ENCODE measurements at places on chromosomes 7 and 10. TPM values are rescaled to one million over a fixed set of nuclear protein-coding genes. Genes with fewer than 3 reads are reported as not detected.

The TDRD1 gene
- 0.38 TPM for total RNA-seq

The LLCFC1 gene
- not detected for total RNA-seq

The WEE2 gene
- not detected for total RNA-seq

The FOXP2 gene
- not detected for total RNA-seq

The TAS2R41 gene
- total RNA-seq: 0.28 TPM

DNA sequence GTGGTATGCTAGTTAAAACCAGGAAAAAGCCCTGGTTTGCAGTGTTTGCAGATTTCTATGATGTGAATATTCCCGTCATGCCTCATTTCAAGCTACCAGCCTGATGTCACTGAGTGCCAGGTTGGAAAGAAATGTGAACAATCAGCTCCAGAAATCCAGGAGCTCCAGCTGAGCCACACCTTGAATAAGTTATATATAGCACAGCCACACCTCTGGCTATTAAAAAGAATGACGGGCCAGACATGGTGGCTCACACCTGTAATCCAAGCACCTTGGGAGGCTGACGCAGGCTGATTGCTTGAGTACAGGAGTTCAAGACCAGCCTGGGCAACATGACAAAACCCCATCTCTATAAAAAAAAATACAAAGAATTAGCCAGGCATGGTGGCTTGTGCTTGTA lies 18.7 kb upstream of the SLF2 start:
- no peak for DNase-seq

GRCh38 chr7:156656598-156656997 lies 16.0 kb downstream of the RNF32 start:
- no peak for DNase-seq

DNA sequence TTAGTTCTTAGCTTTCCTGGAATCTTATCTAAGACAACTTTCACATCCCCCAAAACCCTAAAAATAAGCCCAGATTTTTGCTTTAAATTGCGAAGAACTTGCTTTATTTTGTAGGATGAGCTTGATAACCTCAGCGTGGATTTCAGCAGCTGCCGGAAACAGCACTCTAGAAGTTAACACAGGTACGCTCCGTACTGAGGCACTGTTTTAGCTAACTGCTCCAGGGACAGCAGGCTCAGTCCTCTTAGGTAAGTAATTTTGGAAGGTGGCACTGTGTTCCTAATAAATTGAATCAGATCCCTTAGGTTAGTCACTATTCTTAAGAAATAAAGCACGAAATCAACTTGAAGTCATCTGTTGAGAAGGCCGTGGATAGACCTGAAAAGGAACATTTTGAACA lies 2.2 kb upstream of the AUTS2 start:
- DNase-seq: no peak

- no peak for DNase-seq
These were observed 26.9 kb upstream of the ELN start for GRCh38 chr7:74001150-74001494.

DNA sequence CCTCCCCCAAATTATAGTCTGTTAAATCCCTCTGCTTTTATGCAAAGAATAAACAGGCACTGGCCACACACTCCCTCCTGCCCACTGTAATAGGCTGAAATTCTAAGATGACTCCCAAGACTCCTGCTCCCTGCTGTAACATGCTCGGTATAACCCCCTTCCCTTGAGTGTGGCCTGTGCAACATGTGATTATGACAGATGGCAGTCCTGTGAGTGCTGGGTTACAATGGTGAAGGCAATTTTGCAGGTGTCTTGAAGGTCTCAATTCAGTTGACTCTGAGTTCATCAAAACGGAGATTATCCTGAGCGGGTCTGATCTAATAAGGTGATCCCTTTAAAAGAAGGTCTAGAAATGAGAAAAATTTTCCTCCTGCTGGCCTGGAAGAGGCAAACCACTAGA lies 55.9 kb downstream of the CREB3L2 start:
- DNase-seq: no peak

DNA sequence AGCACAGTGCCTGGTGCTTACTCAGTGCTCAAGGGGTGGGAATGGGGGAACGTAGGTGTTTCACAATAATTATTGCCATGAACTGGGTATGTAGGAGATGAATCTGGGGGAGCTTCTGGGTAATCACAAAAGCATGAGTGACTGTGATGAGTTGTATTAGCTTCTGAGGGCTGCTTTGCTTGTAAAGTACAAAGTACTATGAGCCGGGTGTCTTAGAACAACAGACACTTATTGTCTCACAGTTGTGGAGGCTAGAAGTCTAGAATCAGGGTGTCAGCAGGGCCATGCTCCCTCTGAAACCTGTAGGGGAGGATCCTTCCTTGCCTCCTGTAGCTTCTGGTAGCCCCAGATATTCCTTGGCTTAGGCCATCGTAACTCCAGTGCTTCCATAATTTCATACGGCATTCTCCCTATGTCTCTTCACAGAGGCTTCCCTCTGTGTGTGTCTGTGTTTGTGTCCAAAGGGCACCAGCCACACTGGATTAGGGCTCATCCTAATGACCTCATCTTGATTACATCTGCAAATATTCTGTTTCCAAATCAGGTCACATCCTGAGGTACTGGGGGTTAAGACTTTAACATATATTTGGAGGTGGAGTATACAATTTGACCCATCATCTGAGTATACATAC lies 84.8 kb upstream of the AGBL3 start:
- no peak for DNase-seq

GRCh38 chr10:102804382-102805055 lies 32.7 kb downstream of the CYP17A1 start:
- no peak for DNase-seq

GRCh38 chr7:122975341-122975740 lies 20.2 kb downstream of the TAS2R16 start:
- DNase-seq: no peak

DNA sequence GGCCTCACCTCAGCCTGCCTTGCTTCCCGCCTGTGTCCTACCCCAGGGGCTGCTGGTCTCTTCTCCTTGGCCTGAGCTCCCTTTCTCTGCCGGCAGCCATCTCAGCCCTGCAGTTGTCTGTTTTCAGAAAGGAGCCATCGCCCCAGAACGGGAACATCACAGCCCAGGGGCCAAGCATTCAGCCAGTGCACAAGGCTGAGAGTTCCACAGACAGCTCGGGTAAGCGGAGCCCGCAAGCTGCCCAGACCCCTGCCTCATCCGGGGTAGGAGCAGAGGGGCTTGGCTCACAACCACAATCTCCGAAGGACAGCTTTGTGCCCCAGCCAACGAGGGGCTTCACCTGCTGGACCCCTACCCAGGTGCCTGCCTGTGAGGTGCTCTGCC lies 5.3 kb upstream of the DEPP1 start:
- no peak for DNase-seq

GRCh38 chr7:102845346-102845745 lies 67.5 kb upstream of the LRRC17 start:
- DNase-seq: no peak

GRCh38 chr7:13153742-13154141 lies 466.3 kb downstream of the ARL4A start:
- no peak for DNase-seq

GRCh38 chr10:5666841-5667630 lies 641 bp upstream of the ASB13 start:
- no peak for DNase-seq

DNA sequence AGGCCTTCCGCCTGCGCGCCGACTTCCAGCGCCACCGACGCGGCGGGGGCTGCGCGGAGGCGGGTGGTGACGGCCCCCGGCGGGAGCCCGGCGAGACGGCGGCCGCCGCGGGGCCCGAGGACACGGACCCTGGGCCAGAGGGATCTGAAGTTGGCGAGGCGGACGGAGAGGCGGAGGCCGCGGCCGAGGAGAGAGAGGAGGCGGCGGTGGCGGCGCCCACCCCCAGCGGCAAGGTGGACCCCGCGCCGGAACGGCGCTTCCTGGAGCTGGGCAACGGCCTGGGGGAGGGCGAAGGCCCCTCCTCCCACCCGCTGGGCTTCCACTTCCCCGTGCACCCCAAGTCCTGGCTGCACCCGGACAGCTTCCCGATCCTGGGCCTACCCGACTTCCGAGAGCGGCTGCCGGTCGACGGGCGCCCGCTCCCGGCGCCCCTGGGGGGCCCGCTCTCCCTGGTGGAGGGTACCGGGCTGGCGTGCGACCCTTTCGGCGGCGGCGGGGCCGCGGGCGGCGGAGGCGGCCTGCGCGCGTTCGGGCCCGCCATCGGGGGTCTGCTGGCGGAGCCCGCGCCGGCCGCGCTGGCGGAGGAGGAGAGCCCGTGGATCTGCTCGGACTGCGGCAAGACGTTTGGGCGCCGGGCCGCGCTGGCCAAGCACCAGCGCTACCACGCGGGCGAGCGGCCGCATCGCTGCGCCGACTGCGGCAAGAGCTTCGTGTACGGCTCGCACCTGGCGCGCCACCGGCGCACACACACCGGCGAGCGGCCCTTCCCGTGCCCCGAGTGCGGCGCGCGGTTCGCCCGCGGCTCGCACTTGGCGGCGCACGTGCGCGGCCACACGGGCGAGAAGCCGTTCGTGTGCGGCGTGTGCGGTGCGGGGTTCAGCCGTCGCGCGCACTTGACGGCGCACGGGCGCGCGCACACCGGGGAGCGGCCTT lies 16.2 kb downstream of the ZNF316 start:
- DNase-seq: no peak

GRCh38 chr7:80699721-80700256 lies 61.3 kb downstream of the CD36 start:
- DNase-seq: no peak

DNA sequence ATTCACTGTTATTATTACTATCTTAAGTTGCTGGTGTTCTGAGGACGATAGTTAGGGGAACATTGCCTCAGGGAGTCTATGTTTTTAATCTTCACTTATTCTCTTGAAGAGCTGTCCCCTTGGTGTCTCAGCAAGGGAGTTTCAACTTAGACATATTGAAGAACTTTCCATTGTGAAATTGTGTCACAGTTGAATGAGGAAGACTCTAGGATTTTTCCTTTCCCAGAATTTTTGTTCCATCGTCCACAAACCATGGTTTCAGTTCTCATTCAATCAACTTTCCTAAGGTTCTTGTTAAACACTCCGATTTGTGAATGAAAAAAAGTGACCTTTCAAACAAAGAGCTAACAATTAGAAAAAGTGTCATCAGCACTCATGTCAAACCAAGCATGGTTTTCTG lies 128.3 kb downstream of the GATA3 start:
- DNase-seq: no peak

- DNase-seq: no peak
These were observed 739.4 kb upstream of the IGFBP3 start for GRCh38 chr7:46660402-46660980.

DNA sequence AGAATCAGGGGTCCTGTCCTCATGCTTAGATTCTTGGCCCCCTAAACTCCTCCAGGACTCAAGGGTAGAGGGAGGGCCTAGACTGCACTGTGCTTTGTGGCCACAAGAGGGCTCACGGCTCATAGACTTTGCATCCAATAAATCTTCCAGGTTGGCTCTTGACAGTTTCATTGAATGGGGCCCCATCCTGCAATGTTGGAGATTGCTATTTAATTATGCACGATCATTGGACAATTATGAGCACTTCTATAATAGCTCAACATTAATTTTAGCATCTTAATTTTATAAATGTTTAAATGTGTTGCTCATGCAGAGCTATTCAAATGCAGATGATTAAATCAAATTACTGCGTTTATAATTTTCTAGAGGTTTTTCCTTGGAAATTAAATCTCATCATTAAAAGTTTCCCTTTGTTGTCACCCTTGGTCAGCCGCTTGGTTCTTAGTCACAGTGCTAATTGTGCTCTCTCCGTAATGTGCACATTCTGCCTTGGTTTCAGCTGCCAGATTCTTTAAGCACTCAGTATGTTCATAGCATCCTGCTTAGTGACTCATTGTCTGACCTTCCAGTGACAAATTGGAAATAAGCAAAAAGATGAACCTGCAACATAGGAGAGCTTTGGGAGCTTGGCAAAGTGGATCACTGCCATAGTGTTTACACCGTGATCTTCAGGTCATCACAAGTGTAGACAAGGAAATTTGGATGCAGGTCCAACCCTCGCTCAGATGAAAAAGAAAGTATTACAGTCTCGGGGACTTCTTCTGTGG lies 33.4 kb upstream of the PLPP4 start:
- no peak for DNase-seq

DNA sequence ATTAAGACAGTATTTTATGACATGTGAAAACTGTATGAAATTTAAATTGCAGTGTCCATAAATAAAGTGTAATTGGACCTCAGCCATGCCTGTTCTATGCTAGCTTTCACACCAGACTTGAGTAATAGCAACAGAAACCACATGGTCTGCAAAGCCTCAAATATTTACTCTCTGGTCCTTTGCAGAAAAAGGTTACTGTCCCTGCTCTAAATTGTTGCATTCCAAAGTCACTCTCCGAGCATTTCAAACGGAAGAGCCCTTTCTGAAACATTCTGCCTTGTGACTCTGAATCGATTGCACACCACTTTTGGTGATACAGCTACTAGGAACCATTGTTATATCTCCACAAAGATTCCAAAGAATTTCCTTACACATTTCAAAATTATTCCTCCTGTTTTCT lies 81.0 kb upstream of the STK17A start:
- DNase-seq: no peak

DNA sequence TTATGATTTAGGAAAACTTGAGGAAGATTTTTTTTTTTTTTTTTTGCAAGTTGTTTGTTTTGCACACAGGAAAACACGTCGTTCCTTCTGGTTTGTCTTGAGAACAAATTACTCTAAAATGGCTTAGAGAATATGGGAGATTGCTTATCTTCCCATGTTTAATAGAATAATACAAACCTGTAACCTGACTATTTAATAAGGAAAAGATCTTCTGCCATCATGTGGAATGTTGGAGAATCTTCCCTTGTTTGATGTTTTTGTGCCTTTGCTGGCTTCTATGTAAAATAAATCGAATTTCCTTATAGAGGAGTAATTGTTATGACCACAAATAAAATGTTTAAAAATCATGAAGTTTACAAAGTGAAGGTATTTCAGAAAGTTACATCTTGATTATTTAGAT lies 818.8 kb downstream of the GATA3 start:
- no peak for DNase-seq

GRCh38 chr7:95246831-95247370 lies 77.4 kb downstream of the PON1 start:
- DNase-seq: peak; percentile 0

All from T-cell (primary cell).